ENCODE measurements at places on chromosomes 3 and 15.

DNA sequence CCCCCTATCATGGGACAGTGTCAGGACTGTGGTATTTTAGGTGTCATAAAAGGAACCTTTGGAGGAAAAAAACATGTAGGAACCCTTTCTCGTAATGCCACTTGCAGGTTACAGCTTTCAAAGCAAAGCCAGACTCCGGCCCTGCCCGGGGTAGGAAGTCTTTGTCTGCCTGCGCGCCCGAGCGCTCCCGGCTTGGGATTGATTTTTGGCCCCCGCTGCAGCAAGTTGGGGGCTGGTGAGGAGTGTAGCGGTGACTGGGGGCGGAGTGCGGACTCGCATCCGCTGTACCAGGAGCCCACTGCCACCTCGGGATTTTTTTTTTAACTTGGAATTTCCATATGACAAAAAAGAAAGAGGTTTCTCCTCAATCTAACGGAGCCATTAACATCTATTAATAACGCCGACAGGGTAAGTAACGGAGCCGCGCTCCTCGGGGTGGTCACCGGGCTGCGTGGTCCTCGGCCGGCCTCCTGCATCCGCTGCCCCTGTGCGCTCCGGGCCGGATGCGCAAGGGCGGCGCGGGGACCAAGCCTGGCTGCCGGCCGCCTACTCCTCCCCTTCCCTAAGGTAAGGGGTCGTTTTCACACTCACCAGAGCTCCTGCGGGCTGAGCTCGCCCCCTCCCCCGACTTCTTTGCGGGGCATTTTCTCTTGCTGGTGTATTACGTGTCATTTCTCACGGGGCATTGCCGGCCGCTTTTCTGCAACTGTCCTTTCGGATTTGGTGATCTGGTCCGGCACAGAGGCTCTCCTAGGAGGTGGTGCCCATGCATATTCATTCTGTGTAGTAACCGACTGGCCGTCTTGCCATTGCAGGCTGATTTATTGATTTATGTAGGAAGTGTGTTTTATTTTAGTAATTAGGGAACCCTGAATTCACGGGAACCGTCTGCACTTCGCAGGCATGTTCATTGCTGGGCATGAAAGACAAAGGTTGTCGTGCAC lies 219.8 kb upstream of the TOPAZ1 start:
- DNase-seq: no peak

DNA sequence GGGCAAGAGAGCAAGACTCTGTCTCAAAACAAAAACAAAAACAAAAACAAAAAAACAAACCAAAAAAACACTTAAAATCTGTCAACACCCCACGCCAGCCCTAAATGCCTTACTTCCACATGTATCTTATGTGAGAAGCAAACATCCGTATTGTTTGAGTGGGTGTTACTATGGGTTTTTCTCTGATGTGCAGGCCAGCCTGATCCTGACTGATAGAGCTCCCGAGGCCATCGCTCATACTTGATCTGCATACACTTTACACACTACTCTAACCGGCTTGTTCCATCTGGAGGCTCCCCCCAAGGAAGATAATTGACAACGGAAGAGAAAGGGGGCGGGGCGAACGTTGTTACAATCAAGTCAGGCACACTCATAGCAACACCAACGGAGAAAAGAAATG lies 237.4 kb downstream of the TBL1XR1 start:
- no peak for DNase-seq

GRCh38 chr15:62109982-62110851 lies 43.4 kb downstream of the C2CD4A start:
- no peak for DNase-seq

DNA sequence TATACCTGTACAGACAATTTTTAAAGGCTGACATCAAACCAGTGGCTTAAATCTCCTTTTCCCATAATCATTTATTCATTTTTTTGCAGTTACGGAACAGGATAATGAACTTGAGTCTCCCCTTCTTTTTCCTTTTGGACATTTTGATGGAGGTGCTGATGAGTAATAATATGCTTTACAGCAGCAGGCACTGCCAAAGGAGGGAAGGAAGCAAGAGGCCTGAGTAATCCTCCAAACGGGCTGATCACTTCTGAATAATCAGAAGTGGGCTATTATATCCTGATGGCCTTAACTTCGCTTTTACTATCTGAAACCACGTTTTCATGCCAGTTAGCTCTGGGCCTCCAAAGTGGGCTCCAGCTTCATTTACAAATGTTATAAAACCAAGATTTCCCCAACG lies 527.2 kb downstream of the FOXP1 start:
- no peak for DNase-seq

- no peak for DNase-seq
Observed at GRCh38 chr3:17573396-17573795, 169.0 kb downstream of the TBC1D5 start.

DNA sequence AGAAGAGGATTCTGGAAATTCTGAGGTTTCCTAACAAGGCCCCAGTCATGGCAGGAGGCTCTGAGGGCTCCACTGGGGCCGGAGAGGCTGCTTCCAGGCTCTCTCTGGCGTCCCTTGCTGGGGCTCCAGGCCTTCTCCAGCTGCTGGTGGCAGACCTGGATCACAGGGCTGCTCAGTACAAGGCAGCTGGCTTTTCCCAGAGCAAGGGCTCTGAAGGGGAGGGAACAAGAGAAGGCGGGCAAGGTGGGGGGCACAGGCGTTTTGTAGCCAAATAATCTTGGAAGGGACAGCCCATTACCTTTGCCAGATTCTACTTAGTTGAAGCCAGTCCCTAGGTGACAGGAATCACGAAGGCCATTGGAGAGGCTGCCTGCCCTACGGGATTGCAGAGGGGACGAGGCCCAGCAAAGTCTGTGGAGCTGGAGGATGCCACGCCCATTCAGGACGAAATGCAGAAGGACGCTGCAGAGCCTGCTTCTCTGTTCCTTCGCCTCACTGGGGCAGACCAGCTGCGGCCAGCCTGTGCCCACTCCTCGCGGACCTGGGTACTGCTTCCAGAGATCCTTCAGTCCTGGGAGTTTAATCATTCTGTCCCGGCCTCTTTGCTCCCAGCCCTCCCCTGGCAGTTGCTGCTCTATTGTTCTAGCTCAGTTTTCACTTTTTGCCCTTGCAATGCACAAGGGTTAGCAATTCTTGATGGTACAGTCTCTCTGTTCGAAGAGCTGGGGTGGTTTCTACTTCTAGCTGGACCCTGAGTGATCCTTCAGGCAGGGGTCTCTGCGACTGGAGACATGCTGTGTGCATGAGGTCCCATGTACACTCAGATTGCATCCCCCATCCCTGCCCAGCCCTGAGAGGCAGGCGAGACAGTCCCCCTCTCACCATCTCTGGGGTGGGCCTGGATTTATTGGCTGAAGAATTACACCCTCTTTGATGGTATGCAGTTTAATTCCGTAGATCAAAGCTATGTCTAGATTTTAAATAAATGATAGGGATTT lies 149.3 kb upstream of the MEF2A start:
- DNase-seq: no peak

- no peak for DNase-seq
Observed at GRCh38 chr3:57557085-57557537, 1.0 kb downstream of the PDE12 start.

DNA sequence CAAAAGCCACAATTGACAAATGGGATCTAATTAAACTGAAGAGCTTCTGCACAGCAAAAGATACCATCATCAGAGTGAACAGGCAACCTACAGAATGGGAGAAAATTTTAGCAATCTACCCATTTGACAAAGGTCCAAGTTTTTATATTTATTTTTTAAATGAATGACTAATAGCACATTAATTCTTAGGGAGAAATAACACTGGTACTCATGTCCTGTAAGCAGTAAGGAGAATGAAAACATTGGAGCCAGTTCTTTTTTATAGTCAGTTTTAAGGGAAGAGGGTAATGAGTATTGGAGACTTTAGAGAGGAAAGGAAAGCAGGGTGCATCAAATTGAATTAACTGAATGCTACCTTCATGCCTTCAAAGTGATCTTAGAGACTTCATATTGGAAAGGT lies 404.7 kb upstream of the TGFBR2 start:
- DNase-seq: no peak

- DNase-seq: no peak
Observed at GRCh38 chr3:161104561-161105551, at the start of gene B3GALNT1. TSS of gene B3GALNT1 (minus strand) at chr3:161105349. CDS start at chr3:161086754, 18,595 bp downstream.

DNA sequence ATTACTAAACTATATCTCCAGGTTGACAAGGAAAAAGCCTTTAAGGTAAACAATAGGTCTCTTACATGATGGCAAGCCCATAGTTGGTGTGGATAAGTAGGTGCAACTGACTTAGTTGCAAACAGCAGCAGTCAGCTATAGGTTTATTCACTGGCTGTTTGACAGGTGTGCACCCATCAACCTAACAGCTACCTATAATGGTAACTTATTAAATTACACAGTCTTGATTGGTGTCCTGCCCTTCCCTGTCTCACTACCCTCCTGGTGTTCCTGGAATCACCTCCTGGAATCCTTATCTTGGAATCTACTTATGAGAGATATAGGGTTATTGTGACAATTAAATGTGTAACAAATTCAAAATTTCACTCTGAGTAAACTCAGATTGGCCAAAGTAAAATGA lies 467.8 kb upstream of the UBE2E2 start:
- no peak for DNase-seq

GRCh38 chr15:93495799-93496637 lies 407.0 kb upstream of the RGMA start:
- no peak for DNase-seq

GRCh38 chr3:143427631-143428030 lies 308.1 kb downstream of the CHST2 start:
- DNase-seq: no peak

- no peak for DNase-seq
Observed at GRCh38 chr3:113274425-113275257, 63.3 kb downstream of the BOC start.

GRCh38 chr3:170476291-170476690 lies 57.6 kb downstream of the CLDN11 start:
- no peak for DNase-seq

GRCh38 chr15:69275933-69276560 lies 22.7 kb upstream of the PAQR5 start:
- DNase-seq: no peak

DNA sequence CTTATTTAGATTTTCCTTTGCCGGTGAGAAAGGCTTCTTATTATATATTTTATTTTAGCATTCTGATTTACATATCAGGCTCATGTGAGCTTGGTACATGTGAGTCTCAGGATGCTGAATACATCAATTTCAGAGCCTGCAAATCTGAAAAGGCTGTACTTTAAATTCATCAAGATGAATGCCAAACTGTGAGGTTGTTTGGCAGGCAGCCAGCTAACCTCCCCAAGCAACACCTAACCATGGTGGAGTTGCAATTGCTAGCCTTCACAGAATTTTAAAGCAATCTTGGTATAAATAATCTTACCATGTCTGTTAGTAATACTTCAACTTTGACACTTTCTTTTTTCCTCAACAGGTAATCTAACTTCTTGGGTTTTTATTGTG lies 252.5 kb downstream of the CDIN1 start:
- no peak for DNase-seq

GRCh38 chr3:34196914-34197313 lies 398.5 kb downstream of the PDCD6IP start:
- DNase-seq: no peak

- peak; percentile 81 for DNase-seq
Observed at GRCh38 chr3:30199096-30199759, 407.2 kb upstream of the TGFBR2 start.

DNA sequence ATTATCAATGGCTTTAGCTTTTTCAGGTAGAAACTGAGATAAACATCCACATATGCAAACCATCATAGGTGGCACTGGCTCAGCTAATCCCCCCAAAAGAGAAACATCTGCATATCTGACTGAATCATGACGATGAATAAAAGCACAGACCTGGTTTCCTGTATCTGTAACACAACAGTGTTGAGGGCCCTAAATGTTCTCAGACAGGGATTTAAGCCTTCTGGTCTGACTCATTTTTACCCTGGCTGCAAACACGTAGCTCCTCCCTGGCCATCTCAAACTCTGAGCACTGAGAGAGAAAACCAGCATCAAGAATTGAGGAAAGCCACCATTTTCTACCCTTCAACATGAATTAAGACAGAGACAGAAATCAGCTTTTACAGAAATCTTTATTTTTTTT lies 35.2 kb downstream of the GLB1 start:
- no peak for DNase-seq
